ENCODE measurements at places on chromosomes 5 and 9.

- no peak for DNase-seq
Observed at GRCh38 chr5:170342153-170342725, 44.7 kb upstream of the LCP2 start.

- DNase-seq: no peak
Observed at GRCh38 chr5:113161806-113162205, 185.2 kb downstream of the DCP2 start.

DNA sequence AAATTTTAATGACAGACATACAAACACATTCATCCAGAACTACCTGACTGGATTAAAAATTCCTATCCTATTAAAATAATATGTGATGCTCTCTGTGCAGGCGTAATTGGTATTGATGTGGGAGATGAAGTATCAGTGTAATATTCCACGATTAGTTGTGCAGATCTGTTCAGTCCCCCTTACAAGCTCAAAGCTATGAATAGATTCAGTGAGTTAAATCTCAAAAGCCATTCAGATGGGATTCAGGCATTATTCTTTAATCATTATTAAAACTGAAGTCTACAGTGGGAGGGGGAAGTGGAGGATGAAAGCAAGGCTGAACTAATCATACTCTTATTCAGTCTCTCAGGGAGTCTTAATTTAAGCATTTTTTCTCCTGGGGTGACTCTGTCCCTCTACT lies 855.8 kb downstream of the EFNA5 start:
- DNase-seq: no peak

DNA sequence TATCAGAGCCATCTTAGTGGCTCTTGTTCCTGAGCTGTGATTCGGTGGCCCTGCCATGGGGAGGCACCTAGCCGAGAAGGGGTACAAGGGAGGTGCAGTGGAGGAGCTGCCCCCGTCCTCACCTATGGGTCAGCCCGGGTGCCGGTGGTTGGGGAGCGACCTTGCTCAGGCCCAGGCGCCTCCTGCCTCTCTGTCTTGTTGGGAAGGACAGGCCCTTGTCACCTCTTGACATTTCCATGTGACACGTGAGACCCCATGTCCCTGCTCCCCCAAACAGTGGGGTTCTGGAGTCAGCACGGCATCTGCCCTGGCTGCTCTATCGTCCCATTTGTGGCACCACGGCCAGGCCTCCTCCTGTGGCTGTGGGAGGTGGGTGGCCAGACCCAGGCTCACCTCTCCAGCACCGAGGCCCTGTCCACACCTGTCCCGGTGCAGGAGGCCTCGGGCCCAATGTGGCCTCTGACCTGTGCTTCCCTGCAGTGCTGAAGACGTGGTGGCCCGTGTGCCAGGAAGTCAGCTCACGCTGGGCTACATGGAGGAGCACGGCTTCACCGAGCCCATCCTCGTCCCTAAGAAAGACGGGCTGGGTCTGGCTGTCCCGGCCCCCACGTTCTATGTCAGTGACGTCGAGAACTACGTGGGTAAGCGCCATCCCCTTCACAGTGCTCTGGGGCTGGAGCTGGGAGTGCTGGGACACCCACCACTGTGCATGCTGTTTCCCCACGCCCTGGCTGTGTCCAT lies 68.9 kb downstream of the PHF2 start:
- no peak for DNase-seq

DNA sequence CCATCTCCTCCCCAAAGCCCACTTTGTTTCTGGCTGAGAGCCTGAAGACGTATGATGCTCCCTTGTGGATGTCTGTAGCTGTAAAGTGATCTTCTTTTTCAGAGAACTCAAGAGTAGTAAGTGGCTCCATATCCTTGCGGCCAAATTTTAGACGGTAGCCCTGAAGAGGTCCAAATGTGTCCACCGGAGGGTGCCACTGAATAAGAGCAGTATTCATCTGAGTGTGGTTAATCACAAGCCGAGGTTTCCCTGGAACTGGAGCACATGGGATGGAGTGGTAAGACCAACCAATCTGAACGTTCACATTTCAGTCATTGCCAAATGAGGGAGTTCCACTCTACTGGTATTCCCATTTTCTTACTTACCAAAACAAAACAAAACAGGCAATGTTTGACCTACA lies 686.5 kb upstream of the DMAC1 start:
- no peak for DNase-seq

- DNase-seq: no peak
Observed at GRCh38 chr5:74442466-74442865, 198.1 kb downstream of the ENC1 start.

DNA sequence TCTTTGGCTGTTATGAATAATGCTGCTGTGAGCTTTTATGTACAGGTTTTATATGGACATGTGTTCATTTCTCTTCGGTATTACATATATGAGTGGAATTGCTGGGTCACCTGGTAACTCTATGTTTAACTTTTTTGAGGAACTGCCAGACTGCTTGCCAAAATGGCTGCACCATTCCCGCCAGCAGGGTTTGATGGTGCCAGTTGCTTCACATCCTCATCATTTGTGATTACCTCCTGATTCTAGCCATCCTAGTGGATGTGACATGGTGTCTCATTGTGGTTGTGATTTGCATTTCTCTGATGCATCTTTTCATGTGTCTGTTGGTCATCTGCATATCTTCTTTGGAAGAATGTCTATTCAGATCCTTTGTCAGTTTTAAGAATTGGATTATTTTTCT lies 10.7 kb downstream of the NANS start:
- no peak for DNase-seq

- no peak for DNase-seq
Observed at GRCh38 chr9:115262952-115263351, 145.0 kb upstream of the TNC start.

DNA sequence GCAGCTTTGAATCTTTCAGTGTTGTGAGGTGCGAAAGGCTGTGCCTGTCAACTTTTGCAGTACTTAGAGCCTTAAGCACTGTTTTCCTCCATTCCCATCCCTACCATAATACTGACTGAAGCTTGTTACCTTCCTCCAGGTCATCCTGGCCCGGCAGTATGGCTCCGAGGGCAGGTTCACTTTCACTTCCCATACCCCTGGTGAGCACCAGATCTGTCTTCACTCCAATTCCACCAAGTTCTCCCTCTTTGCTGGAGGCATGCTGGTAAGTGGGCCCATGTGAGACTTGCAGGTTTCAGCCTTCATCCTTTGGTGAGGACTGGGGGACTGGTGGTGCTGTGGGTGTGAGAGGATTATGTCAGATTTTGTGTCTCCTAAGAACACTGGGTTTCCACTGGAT lies 1.5 kb downstream of the TMED9 start:
- DNase-seq: no peak

Data from activated gamma-delta T cell treated with anti-CD3 and anti-CD28 coated beads, Interleukin-2, amount 50 U/mL, for 16 hours (primary cell).